ENCODE measurements at places on chromosomes 1 and 21.

GRCh38 chr21:20802201-20802600 is 196.0 kb upstream of the NCAM2 start:
- DNase-seq = no peak

GRCh38 chr21:16002874-16003466 is 273.2 kb downstream of the USP25 start:
- DNase-seq = no peak

GRCh38 chr21:40067751-40068150 is 200.5 kb downstream of the PCP4 start:
- no peak for DNase-seq

DNA sequence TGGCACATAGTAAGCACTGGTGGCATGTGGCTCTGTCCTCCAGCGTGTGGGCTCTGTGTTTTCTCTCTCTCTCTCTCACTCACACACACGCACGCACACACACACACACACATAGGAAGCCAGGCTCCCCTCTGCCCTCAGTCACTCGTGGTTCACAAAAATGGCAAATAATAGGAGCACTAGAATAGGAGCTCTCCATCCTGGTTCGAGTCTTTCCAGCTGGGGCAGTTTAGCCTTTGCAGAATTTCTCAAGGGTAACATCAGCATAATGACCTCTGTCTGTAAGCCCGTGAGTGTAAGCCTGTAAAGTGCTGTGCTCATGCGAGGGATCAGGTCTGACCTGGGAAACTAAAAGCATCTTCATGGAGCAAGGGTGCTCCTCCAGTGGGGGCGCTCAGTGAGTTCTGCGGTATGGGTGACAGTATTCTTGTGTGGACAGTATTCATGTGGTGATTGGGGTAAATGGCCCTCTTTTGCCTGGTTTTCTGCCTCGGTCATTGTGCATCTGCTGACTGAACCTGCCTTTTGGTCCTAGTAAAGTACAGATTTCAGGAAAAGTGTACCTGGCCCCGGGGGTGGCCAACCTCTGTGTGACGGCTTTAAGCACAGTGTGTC is 842 bp upstream of the ZC3H12A start:
- peak; percentile 61 for DNase-seq

DNA sequence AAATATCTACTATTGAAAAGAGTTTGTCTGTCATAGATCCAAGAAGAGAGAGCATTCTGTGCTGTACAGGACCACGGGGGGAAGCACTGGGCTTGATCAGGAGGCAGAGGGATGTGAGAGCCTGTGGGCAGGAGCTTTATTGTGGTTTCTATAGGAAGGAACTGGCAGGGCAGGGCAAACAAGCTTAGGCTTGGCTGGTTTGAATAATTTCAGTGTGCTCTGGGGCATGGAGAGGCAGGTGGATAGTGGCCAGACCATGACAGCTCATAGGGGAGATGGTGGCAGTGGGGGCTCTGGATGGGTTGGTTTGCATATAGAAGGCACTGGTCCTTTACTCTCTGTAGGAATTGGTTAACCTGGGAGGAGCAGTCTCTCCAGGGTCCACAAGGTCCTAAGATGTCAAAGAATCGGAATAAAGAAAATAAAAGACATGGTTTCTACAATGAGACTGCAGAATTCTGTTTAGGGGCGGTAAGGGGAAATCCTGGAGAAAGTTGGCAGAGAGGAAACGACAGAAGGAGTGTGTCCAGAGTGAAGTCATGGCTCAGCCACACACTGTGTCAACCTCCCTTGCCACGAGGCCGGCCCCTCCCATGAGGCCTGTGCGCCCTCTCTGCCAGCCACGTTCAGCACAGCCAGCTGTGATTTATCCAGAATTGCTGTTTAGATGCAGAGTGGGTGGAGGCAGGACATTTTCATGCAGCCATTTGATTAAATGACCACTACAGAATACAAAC is 81.7 kb upstream of the PGBD5 start:
- DNase-seq = no peak

DNA sequence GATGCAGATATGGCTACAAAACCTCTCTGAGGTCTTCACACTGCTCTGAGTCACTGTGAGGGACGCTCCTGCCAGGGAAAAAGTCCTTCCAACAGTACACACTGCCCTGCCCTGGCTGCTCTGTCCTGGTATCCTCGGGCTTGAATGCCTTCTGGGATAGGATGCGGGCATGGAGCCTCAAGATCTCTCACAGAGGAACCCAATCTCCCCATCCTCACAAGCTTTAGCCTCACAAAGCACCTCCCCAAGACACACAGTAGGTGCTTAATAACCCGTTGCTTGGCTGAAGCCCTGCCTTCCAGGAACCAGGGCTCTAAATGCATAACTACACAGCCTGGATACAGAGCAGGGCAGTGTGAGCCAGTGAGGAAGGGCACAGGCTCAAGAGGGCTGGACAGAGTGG is 9.2 kb downstream of the RAP1GAP start:
- DNase-seq = no peak

DNA sequence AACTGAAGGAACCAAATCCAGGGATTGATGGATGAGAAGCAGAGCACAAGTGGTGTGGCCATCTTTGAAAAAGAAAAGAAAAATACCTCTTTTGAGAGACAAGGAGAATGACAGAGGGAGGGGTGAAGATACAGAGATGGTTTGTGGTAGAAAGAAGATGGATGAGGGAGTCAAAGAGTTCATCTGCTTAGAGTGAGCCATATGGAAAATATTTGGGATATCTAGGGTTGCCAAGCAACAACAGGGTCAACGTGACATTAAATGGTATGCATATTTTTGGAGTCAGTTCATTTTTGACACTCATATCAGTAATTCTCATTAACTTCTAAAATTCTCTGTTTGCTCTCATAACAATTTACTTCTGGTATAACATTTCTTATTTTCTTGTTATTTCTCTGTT is 50.7 kb downstream of the MACF1 start:
- no peak for DNase-seq

GRCh38 chr1:43303471-43304313 is 2.9 kb downstream of the TIE1 start:
- no peak for DNase-seq

- DNase-seq = no peak
Measured at GRCh38 chr1:6287431-6287886, 26.6 kb upstream of the GPR153 start.

- no peak for DNase-seq
Measured at GRCh38 chr21:42379426-42380215, 13.3 kb upstream of the TFF1 start.

DNA sequence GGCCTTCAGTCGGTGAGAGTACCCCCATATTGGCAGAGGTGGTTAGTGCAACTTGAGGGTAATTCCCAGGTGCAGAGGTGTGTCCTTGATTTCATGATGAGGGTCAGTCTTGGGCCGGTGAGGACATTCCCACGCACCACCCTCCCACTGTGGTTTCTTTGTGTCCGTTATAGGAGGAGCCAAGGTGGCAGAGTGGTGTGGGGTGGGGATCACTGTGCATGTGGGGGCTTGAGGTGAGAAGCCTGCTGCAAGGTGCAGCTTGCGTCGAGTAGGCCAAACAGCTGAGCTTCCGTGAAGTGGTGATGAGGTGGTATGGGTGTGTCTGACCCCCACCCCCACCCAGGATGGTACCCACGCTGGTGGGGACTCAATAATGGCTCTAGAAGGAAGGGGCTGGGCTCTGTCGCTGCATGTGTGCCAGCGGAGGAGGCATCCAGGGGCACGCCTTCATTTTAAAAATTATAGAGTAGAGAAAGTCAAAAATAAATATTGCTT is 6.2 kb downstream of the PTPRF start:
- DNase-seq = no peak

DNA sequence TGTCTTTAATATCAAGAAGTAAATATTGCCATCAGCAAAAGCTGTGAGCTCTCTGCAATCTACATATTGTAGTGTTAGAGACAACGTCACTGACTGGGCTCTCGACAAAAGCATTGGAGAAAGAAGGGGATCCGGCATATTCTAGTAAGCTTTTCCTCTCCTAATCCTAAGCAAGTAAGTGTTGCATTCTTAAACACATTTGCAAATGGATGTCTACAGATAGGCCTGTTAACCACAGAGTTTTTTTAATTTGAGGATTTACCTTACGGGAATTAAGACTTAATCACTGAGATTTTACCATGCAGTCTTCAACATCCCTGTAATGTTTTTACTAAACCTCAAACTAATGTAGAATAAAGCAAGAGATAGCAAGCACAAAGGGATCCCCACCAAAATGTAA is 426.5 kb upstream of the CAMK1G start:
- DNase-seq = no peak
